ENCODE measurements at places on chromosomes 2 and 18. TPM values are rescaled to one million over a fixed set of nuclear protein-coding genes. Genes with fewer than 3 reads are reported as not detected.
A peak's percentile ranks its signal among the peaks of the same experiment; 100 is the strongest.

GRCh38 chr2:77228391-77228790, 293.8 kb downstream of the LRRTM4 start:
- peak; percentile 4 for DNase-seq

DNA sequence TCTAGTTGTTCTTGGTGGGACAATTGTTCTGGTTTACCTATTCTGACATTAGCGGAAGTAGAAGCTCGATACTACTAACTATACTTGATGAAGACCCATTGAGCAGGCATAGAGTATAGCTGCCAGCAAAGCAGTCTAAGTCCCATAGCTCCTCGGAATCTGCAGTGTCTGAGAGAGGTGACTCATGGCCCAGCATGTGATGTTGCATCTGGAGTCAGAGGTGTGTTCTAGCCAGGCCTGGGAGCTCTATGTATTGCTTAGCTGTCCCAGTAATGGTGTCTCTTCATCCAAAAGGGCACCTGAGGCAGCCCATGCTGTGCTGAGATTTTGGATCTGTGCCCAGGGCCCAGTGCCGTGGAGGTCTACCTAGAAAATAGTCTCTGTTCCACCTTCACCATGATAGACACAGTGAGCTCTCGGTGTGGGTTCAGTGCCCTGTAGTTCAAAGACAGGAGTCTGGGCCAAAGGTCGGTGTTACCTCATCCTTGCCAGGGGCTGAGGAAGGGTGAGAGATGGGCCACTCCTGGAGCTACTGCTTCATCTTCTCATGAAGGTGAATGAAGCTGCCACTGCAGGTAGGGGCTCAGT, 47.3 kb downstream of the MEX3C start:
- peak; percentile 25 for DNase-seq

DSC1 gene
- not detected for total RNA-seq

SLC30A3 gene
- total RNA-seq: not detected

COL4A4 gene
- total RNA-seq: 6.3 TPM

SPR gene
- total RNA-seq: 120 TPM

CLEC4F gene
- total RNA-seq: not detected

ATG16L1 gene
- 33.0 TPM for total RNA-seq

DNA sequence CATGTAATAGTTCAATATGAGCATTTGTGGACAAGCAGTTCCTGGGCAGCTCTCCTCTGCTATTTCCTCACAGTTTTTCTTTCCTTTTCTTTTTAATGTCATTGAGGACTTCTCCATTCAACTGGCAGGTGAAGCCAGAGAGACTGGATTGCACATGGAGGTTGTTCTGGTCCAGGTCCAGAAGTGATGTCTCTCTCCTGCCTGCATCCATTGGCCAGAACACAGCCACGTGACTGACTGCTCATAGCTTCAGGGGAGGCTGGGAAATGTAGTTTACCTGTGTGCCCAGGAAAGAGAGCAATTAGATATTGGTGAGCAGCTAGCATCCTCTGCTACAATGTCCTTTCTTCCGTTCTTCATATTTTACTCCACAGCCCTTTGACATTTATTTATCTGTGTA, 20.2 kb upstream of the ADAM23 start:
- no peak for DNase-seq

RETSAT gene
- total RNA-seq: 86.1 TPM

Measured in Caki2 (cell line).